SK-N-SH (cell line): ENCODE measurements at places on chromosomes 1 and 21. TPM values are rescaled to one million over a fixed set of nuclear protein-coding genes. Genes with fewer than 3 reads are reported as not detected.

DNA sequence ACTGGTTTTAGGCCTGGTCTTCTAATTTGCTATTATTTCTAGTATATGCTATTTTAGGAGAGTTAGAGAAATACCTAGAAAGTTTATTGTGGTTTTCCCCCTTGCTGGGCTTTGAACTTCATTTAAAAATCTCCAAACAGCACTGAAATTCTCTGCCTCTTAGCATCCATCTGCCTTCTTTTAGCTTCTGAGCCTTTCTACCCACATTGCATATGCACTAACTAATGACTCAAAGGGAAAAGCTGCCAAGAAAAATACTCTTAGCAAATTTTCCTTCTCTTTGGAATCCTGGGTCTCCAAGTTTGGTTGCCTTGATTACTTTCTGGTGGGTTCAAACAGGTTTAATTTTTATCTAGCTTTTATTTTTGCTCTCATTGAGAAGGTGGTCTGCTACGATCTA lies 408.4 kb upstream of the PTBP2 start:
- DNase-seq = no peak

DNA sequence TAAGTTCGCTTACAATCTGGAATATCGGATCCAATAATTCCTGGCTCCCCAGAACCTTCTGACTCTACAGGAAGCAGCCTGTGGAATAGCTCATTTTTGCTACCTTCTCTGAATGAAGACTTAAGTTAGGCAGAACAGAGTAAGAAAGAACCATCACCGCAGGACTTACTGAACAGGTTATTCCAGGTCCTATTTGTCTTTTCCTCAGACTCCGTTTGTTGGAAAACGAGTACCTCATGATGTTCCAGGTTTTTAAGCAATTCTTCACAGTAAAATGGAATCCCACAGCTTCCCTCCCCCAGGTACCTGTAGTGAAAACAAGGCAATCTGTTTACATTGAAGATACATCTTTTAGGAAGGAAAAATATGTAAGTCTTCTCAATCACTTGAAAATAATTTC lies 59.8 kb downstream of the ADCY10 start:
- no peak for DNase-seq

DNA sequence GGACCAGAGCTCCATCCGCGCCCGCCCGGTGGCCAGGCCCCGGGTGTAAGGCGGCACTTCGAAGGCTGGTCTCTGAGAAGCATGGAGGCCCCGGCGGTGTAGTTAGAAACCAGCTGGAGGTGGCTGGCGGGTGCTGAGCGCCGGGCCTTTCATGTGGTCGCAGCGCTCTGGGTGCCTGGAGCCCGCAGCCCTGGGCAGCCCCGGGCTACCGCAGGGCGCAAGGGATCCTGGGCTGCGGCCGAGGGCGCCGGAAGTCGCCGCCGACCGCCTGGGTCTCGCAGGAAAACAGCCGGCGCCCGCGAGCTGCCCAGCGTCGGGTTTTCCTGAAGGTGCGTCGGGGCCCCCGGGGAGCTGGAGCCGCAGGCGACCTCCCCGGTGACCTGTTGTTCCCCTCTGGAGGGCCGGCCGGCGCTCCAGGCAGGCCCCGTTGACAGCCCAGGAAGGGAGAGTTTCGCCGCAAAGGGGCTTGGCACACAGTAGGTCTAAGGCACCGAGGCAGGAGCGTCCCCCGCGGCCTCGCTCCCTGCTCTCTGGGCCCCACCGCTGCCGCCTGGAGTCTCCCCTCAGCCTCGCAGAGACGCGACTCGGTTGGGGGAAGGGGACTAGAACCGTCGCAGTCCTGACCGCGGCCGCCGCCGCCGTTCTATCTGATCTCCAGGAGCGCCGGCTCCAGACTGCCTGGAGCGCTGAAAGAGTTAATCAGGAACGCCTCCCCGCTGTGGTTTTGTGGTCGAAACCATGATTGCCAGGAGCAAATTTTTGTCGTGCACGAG lies 2.7 kb downstream of the GRHL3 start:
- DNase-seq = no peak

- DNase-seq = no peak
Measured at GRCh38 chr1:71448444-71448843, 367.6 kb upstream of the ZRANB2 start.

GRCh38 chr1:180170546-180171151 lies 16.0 kb downstream of the QSOX1 start:
- no peak for DNase-seq

GRCh38 chr1:233897325-233898162 lies 6.9 kb upstream of the SLC35F3 start:
- no peak for DNase-seq

DNA sequence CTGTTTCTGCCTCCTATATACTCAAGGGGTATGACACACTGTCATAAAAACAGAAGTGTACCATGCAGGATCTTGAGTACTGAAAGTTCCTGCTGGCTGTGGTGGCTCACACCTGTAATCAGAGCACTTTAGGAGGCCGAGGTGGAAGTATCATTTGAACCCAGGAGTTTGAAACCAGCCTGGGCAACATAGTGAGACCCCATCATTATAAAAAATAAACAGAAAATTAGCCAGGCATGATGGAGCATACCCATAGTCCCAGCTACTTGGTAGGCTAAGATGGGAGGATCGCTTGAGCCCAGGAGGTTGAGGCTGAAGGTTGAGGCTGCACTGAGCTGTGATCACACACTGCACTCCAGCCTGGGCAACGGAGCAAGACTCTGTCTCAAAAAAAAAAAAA lies 20.1 kb downstream of the ERI3 start:
- no peak for DNase-seq

DNA sequence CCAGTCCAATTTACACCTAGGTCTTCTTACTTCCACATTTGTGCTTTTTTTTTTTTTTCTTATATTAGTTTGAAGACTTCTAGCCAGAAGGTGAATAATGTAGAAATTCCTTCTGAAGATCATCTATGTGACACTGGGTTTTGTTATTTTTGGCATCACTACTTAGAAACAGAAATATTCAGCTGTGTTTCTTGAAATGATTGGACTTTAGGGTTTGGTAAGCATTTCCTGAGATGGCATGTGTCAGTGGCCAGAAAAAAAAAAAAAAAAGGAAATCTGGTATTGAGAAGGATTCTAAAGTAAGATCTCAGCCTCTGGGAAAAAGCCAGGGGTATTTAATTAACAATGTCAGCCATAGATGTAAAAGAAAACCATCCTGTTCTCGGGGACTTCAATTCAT lies 43.4 kb upstream of the LRRC8C start:
- no peak for DNase-seq

DNA sequence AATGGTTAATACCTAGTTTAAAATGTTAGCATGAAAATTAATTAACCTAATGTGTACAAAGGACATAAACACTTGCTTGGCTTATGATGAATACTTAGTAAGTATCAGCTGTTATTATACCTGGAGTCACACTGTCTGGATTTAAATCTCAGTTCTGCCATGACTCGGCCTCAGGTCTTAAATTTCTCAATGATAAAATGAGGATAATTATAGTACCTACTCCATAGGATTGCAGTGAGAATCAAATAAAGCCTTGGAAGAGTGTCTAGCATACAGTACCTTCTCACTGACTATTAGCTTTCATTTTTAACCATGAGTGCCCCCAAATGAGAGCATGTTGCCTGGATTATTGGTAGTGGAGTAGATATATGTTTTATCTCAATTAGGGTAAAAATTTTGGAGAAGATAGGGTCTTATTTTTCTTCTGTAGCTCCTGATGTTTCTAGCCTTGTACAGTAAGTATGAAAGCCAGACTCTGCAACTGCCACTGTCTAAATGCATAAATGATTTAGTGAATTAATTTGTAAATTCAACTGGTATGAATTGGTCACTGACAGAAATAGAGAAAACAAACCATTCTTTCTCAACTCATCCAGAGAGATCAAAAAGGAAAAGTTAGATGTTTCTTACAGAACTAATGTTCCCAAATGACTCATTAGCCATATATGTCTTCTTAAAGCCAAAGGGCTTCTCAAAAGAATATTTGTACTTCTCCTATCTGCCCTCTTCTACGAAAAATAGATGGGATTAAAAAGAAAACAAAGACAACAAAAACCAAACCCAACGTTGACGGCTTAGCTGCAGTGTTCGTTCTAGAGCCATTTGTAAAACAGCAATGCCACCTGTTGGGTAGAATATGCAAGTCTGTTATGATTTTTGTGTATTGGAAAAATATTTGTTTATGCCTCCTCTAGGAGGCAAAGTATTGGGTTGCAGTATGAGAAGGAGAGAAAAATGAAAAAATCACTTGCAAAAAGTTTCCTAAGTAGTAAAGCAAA lies 53.8 kb upstream of the MROH9 start:
- DNase-seq = no peak

- DNase-seq = peak; percentile 34
Measured at GRCh38 chr1:228141226-228142044, 1.4 kb downstream of the GUK1 start.

DNA sequence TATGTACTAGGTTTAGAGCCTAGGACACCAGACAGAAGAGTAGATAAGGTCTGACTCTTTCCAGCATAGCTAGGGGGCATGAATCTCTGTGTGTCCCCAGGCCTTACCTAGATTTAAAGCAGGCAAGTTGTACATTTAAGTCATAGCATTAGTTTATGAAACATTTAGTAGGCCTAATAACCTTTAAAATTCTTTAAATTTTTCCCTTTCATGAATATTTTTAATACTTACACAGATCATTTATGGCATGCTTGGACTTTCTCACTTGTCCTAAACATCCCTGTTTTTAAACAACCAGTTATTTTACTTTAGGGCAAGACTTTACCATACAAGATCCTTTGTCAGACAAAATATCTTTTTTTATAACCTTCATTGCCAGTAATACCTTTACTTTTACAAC lies 258.4 kb upstream of the ZRANB2 start:
- no peak for DNase-seq

GRCh38 chr1:78440381-78440793 lies 50.4 kb upstream of the PTGFR start:
- DNase-seq = no peak

GRCh38 chr21:46667741-46668380 lies 32.4 kb downstream of the PRMT2 start:
- peak; percentile 80 for DNase-seq

DNA sequence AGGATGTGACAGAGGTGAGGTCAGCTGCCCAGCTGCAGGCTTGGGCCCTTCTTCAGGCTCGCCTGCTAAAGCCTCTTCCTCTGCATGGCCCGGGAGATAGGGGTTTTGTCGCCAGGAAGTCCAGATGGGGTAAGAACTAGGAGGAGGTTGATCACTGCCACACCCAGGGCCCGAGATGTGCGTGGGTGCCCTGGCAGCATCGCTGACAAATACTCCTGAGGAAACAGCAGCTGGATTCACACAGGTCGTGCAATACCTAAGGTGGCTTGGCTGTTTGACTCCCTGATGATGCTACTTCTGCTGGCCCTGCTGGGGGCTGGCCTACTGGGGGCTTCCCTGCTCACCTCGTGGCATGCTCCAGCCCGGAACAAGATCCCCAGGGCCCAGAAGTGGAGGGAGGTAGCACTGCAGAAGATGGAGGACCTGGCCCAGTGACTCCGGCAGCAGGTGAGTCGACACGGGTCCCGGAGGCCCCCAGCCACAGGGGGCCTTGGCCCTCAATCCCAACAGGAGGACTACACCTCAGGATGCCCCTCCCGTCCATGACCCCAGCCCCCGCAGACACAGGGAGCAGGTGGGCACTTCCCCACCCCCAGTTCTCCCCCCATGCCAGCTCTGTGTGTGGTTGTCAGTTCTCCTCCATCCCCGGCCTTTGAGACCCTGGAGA lies 29.6 kb downstream of the FAAH start:
- DNase-seq = no peak

DNA sequence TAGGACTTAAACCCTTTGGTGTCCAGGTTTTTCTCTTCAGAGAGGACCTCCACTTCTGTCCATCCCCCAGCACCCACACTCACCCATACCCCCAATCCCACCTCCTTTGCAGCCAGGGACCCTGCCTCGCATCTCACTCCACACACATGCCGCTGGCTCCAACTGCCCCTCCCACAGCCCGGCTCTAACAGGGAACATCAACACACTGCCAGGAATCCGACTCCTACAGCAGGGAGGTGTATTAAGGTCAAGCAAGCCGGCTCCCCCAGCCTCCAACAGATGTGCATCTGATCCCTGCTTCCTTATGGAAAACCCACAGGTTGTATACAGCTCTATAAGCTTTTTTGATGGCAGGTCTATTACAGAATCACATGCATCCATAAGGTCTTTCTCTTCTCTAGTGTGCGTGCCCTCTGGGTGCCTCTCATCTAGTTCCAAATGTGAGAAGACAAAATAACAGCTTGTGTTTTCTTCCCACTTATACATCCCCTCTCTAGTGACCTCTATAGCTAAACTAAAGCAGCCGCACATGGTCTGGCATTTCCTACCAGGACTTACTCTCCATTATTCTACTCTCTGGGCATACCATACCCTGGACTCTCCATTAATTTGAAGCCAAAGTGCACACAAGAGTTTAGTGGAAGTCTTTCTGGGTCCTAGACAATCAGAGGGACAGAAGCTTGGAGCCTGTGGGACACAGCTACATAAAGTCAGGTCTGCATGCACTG lies 16.3 kb downstream of the PIK3C2B start:
- DNase-seq = no peak

- no peak for DNase-seq
Measured at GRCh38 chr1:4307911-4308545, 346.4 kb upstream of the AJAP1 start.

GRCh38 chr1:200483491-200484143 lies 73.8 kb upstream of the ZNF281 start:
- peak; percentile 28 for DNase-seq

- no peak for DNase-seq
Measured at GRCh38 chr1:3192825-3193224, 123.8 kb downstream of the PRDM16 start.

DNA sequence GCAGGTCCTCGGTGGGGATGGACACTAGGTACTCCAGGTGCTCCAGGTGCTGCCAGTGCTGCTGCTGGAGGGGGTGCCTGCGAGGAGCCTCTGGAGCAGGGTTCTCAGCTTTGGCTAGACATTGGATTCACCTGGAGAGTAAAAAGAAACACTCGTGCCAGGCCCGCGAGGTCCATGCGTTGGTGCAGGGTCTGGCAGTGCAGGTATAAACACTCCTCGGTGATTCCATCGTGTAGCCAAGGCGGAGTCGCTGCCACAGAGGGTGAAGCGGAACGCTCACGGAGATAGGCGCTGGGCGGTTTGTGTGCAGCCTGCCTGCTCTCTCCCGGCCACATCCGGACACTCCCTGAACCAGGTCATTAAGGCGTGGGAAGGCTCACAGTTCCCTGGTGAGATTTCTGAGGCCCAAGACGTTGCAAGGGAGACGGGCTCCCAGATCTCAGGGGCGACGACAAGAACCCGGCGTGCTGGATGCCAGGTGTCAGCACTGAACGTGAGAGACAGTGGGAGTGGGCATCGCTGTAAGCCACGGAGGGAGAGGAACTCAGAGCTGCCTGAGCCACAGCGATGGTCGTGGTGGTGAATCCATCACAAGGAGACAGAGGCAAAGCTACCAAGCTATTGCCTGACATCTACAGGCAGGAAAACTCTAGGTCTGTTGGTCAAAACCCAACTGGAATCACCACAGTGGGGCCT lies 17.2 kb upstream of the SUMO3 start:
- DNase-seq = no peak

- peak; percentile 82 for DNase-seq
Measured at GRCh38 chr1:235553112-235553551, 48.9 kb upstream of the B3GALNT2 start.

- no peak for DNase-seq
Measured at GRCh38 chr21:35138665-35139381, 89.7 kb upstream of the RUNX1 start.

The RGS7 gene
- 0.36 and 0.60 TPM in 2 replicates for polyA plus RNA-seq

The OPRD1 gene
- polyA plus RNA-seq = 0.07 and 0.24 TPM in 2 replicates

The NPL gene
- 1.5 and 2.5 TPM in 2 replicates for polyA plus RNA-seq

The WNT3A gene
- not detected in 2 replicates for polyA plus RNA-seq

The C1orf226 gene
- 0.03 and 0.05 TPM in 2 replicates for polyA plus RNA-seq

The LRRC53 gene
- not detected in 2 replicates for polyA plus RNA-seq

The HEYL gene
- polyA plus RNA-seq = not detected in 2 replicates

The TNFRSF4 gene
- not detected in 2 replicates for polyA plus RNA-seq

The KRTAP11-1 gene
- polyA plus RNA-seq = not detected in 2 replicates

The CRABP2 gene
- 13.3 and 42.1 TPM in 2 replicates for polyA plus RNA-seq

The SPATA17 gene
- 0.81 and 1.2 TPM in 2 replicates for polyA plus RNA-seq

The CCDC18 gene
- polyA plus RNA-seq = 3.5 and 4.0 TPM in 2 replicates
